ENCODE measurements at places on chromosomes 13 and 19.

DNA sequence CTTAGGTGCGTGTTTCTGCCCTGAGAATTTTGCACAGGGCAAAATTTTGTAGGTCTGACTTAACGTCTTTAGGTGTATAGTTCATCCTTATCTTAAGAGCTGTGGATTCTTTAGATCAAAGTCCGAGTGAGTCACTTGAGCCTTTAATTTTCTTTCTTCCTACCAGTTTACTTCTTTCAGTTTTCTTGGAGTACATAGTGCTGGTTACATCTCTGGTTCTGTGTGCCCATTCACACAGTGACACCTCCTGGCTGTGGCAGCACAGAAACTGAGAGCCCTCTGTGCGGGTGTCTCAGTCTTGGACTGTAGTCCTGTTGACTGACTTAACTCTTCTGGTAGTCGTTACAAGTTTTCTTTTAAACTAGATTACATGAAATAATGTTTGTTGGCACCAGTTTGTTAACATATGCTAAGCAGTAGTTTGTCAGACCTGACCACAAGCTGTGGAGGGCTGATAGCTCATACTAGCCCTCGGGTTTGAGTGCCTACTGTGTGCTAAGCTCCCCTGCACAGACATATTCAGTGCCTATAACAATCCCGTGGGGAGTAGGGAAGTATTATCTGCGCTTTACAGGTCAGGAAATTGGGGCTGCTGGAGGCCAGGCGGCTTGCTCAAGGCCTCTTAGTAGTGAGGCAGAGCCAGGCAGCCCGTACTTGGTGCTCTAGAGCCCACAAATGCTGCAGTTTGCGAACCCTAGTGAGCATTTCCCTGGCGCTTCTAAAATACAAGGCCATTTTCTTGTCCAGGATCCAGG, 1.6 kb downstream of the GATAD2A start:
- peak; percentile 51 for DNase-seq

DNA sequence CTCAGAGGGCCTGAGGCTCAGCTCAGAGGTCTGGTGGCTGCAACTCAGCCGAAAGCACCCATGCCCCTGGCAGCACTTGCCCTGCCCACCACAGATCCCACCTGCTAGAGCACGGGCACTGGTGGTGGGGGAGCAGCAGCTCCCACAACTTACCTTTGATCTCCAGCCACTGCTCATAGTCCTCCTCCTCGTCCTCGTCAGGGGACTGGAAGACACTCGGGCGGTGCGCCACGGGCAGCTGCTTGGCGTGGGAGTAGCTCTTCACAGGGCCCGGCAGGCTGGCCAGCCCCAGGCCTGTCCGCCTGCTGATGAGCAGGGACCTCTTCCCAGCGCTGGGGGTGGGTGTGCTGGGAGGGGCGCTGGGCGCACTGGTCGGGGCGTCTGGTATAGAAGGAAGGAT, 14.6 kb downstream of the SUGP1 start:
- no peak for DNase-seq

GRCh38 chr13:45238945-45239795, 38.3 kb upstream of the KCTD4 start:
- no peak for DNase-seq

- no peak for DNase-seq
Measured at GRCh38 chr19:46606681-46607447, 5.7 kb downstream of the CALM3 start.

Measured in liver (tissue), 10 donors.